ENCODE measurements at places on chromosomes 11 and 22. TPM values are rescaled to one million over a fixed set of nuclear protein-coding genes. Genes with fewer than 3 reads are reported as not detected.

The GRAMD4 gene
- total RNA-seq: 14.1 TPM

The MAPK8IP2 gene
- total RNA-seq: 3.4 TPM

The PANX3 gene
- total RNA-seq: not detected

The OTOG gene
- total RNA-seq: not detected

The RNF214 gene
- 11.0 TPM for total RNA-seq

The KDM4D gene
- 0.29 TPM for total RNA-seq

The FCHSD2 gene
- total RNA-seq: 8.3 TPM

The ASCL2 gene
- not detected for total RNA-seq

The ACR gene
- total RNA-seq: 0.15 TPM

The TNNT3 gene
- 0.15 TPM for total RNA-seq

The ALG12 gene
- total RNA-seq: 9.4 TPM

The HBE1 gene
- total RNA-seq: 0.16 TPM

The TPBGL gene
- 0.09 TPM for total RNA-seq

The TMPRSS13 gene
- not detected for total RNA-seq

The MMP7 gene
- 23.2 TPM for total RNA-seq

The OR8D4 gene
- not detected for total RNA-seq

The MFRP gene
- total RNA-seq: not detected

The RAG1 gene
- total RNA-seq: 0.25 TPM

The KLHL35 gene
- 0.83 TPM for total RNA-seq

The LMNTD2 gene
- total RNA-seq: 2.8 TPM

The SCO2 gene
- 6.4 TPM for total RNA-seq

The HTR3B gene
- total RNA-seq: not detected

The MCAM gene
- 11.4 TPM for total RNA-seq

The SYT13 gene
- total RNA-seq: 6.5 TPM
